ENCODE measurements at places on chromosomes 5 and 9.
A peak's percentile ranks its signal among the peaks of the same experiment; 100 is the strongest.

- peaks cover 6% of the 10 kb centered on the region for H3K4me1 ChIP-seq
- H3K36me3 ChIP-seq, result no peaks in the 10 kb centered on the region
- DNase-seq, result no peak
- no peak overlapping the region for H3K4me3 ChIP-seq
These were observed 90.1 kb downstream of the LMX1B start for GRCh38 chr9:126703866-126704156.

- no peak overlapping the region for H3K4me3 ChIP-seq
- no peak for DNase-seq
- no peak overlapping the region for H3K27ac ChIP-seq
These were observed 28.3 kb downstream of the POU4F3 start for GRCh38 chr5:146366904-146367303.

GRCh38 chr9:91945277-91946085 lies 4.5 kb downstream of the ROR2 start:
- H3K27me3 ChIP-seq, result no peaks in the 10 kb centered on the region
- peaks cover 35% of the 10 kb centered on the region for H3K4me1 ChIP-seq
- no peak overlapping the region for H3K4me3 ChIP-seq
- H3K27ac ChIP-seq, result peak overlapping the region; percentile 77
- DNase-seq, result peak; percentile 63
- no peaks in the 10 kb centered on the region for H3K36me3 ChIP-seq

GRCh38 chr9:27348785-27349697 lies 52.1 kb upstream of the EQTN start:
- H3K27ac ChIP-seq, result no peak overlapping the region
- no peak for DNase-seq
- no peaks in the 10 kb centered on the region for H3K27me3 ChIP-seq

GRCh38 chr9:137172901-137173795 lies 1.3 kb upstream of the TMEM210 start:
- no peaks in the 10 kb centered on the region for H3K36me3 ChIP-seq
- H3K27ac ChIP-seq, result no peak overlapping the region
- no peak for DNase-seq
- peaks cover 32% of the 10 kb centered on the region for H3K27me3 ChIP-seq
- peaks cover 12% of the 10 kb centered on the region for H3K4me1 ChIP-seq

- peak within 1 kb of the TSS; percentile 44 for H3K4me3 ChIP-seq
- DNase-seq, result peak; percentile 93
- peaks cover 38% of the 10 kb centered on the region for H3K4me1 ChIP-seq
- peak within 1 kb of the TSS; percentile 93 for H3K27ac ChIP-seq
These were observed at the start of gene RACK1 for GRCh38 chr5:181243564-181244343. Gene RACK1 (minus strand): TSS chr5:181243906. CDS start chr5:181243800, 106 bp downstream.

- H3K27me3 ChIP-seq, result no peaks in the 10 kb centered on the region
- H3K36me3 ChIP-seq, result no peaks in the 10 kb centered on the region
- DNase-seq, result peak; percentile 61
- H3K27ac ChIP-seq, result no peak overlapping the region
- no peak overlapping the region for H3K4me3 ChIP-seq
These were observed 73.2 kb upstream of the EPB41L4A start for GRCh38 chr5:112492291-112492690.

DNA sequence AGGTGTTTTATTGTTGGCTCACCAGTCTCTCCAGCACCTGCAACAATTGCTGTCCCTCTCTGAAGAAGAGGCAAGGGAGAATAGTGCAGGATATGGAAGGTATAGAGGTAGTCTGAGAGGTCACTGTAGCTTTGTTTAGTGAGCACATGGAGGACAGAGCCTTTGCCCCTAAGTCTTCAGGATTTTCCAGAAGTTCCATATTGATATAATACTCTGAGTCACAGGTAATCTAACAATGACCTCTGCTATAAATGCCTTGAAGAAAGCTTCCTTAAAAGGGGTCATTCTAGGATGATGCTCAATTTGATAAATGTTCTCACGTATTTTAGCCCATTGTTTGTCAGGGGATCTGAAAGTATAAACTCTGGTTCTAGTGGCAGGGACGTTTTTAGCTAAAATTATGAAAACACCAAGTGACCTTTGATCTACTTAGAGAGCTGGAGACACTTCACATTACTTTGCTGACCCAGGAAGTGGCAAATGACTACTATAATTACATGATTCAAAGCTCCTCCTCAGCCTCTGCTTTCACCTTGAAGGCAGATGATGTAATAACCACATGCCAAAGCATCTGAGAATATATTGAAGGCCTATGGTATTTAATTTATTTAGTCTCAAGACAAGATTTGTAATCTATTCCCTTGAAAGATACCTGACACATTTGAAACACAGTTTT lies 366.9 kb upstream of the NUDT12 start:
- no peak for DNase-seq
- no peaks in the 10 kb centered on the region for H3K4me1 ChIP-seq
- H3K36me3 ChIP-seq, result no peaks in the 10 kb centered on the region

Measured in hepatocyte (in vitro differentiated cells).